ENCODE measurements at places on chromosomes 16 and 17.

GRCh38 chr17:14499976-14500375, 199.1 kb downstream of the HS3ST3B1 start:
- no peak for DNase-seq

GRCh38 chr17:76027159-76027839, at the start of gene EVPL:
Gene EVPL, minus strand, starts transcription at chr17:76027306. Its CDS starts 108 bp downstream, at chr17:76027198.
- DNase-seq: no peak

- no peak for DNase-seq
Measured at GRCh38 chr17:66467766-66468165, 165.4 kb downstream of the PRKCA start.

DNA sequence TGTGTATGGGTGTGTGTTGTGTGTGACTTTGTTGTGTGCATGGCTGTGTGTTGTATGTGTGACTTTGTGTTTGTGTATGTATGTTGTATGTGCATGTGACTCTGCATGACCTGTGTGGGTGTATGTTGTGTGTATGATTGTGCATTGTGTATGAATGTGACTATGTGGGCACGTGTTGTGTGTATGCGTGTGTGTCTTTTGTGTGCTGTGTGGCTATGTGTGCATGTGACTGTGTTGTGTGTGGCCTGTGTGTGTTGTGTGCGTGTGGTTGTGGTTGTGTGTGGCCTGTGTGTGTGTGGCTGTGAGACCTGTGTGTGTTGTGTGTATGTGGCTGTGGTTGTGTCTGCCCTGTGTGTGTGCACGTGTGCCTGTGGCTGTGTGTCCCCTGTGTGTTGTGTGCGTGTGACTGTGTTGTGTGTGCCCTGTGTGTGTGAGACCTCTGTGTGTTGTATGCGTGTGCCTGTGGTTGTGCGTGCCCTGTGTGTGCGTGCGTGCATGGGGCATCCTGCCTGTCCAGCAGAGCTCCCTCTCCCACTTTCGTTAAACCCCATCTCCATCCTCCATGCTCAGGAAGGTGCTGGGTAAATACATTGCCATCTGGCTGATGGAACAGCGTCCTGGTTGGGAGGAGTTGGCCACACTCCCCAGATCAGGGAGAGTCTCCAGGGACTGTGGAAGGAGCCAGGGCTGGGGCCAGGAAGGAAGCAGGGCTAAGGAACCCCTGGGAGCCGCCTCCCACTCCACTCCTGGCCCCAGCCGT, 90.1 kb upstream of the GSE1 start:
- no peak for DNase-seq

GRCh38 chr17:66378296-66378695, 75.9 kb downstream of the PRKCA start:
- DNase-seq: no peak

- no peak for DNase-seq
Measured at GRCh38 chr17:48871551-48872351, 20.8 kb upstream of the ATP5MC1 start.

- DNase-seq: peak; percentile 25
Measured at GRCh38 chr17:74478420-74479100, 12.1 kb downstream of the CD300A start.

- DNase-seq: no peak
Measured at GRCh38 chr17:968812-969730, 10.5 kb downstream of the NXN start.

DNA sequence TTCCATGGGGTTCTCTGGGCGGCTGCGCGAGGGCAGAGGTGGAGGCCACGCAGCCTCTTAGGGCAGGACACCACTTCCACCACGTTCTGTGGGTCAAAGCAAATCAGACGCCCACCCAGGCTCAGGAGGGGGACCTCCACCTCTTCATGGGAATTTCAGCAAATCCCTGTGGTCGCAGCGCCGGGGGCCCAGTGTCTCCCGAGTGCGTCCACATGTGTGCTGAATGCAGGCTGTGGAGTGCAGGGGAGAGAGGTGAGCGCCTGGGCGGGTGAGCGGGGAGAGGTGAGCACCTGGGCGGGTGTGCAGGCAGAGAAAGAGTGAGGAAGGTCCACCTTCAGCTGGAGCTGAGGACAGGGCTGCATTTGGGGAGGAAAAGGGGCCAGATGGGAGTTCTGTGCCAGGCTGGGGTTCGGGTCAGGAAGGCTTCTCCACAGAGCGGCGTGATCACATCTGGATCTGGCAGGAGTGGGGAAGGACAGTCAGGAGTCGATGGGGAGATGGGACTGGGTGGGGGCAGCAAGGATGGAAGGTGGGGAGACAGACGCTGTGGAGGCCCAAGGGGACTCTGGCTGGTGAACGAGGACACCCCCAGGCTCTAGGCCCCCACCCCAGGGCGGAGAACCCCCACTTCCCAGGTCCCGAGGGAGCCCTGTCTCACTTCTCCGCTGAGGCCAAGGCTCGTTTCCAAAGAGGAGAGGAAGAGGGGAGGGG, 36.8 kb upstream of the CBFA2T3 start:
- no peak for DNase-seq

GRCh38 chr16:85859818-85860125, 39.2 kb upstream of the IRF8 start:
- no peak for DNase-seq

DNA sequence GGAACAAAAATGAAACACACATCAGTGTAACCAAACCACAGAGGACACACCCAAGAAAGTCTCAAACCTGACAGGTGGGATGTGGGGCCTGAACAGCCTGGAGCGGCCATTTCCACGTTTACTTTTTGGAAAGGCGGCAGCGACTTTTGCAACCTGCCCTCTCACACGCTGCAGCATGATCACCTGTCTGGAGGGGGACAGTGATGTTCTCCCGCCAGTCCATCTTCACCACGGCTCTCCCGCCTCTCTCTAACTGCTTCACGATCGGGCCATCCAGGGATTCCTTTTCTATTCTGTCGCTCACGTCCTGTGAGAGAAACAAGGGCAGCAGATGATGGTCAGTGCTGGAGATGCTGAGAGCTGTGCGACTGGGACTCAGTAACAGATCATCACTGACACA, 24.7 kb upstream of the ICAM2 start:
- no peak for DNase-seq

- DNase-seq: no peak
Measured at GRCh38 chr16:68249371-68249770, 4.2 kb downstream of the PLA2G15 start.

GRCh38 chr16:67758966-67759365, 39.9 kb upstream of the GFOD2 start:
- no peak for DNase-seq

DNA sequence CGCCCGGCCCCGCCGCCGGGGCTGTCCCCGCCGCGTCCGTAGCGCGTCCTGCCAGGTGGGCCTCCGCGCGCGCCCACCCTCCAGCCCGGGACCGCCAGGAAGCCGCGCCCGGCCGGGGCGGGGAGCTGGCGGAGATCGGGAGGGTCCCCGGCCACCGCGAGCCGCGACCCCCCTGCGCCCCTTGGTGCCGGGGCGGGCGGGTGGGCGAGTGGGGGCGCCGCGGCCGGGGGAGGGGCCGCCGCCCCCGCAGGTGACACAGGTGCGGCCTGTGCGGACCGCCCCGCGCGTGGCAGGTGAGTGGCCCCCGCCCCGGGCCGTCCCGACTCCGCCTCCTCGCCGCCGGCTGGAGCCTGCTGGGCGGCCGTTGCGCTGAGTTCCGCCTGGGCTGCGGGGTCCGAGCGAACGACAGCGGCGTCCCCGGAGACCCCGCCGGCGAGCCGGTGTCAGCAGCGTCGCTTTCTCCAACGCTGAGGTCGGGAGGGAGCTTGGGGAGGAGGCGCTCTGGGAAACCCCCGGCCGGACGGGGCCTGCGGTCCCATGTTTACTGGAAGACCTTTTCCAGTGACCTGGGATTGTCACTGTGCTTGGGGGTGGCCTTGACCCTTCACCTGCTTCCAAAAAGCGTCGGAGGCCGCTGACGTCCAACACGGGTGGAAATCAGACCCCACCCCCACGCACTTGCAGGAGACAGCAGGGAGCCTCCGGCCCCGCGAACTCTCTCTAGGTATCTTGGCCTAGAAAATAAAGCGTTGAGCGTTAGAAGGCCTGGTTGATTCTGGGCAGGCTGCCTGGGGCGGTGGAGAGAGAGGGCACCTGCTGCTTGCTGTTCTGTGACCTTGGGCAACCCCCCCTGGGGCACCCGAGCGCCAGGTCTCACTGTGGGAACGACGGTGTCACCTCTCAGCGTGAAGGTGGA, 542 bp downstream of the KLHL36 start:
- DNase-seq: peak; percentile 27

- DNase-seq: no peak
Measured at GRCh38 chr17:73390221-73390620, 78.4 kb upstream of the CDC42EP4 start.

DNA sequence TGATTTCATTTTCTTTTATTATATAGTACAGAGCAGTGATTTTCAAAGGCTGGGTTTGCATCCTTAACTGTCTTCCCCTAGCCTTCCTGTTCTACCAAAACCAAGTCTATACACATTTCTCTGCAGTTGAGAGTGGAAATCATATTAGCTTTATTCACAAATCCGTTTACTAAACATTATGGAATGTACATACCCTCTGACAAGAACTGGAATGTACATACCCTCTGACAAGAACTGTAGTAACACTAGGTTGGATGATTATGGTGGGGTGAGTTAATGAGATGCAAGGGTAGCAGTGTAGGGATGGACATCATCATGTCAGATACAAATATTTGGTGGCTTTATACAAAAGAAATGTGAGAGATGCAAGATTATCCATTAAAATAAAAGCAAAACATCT, 154.8 kb downstream of the CYB561 start:
- no peak for DNase-seq

GRCh38 chr17:34443619-34444469, 80.8 kb upstream of the CCL1 start:
- DNase-seq: peak; percentile 3

DNA sequence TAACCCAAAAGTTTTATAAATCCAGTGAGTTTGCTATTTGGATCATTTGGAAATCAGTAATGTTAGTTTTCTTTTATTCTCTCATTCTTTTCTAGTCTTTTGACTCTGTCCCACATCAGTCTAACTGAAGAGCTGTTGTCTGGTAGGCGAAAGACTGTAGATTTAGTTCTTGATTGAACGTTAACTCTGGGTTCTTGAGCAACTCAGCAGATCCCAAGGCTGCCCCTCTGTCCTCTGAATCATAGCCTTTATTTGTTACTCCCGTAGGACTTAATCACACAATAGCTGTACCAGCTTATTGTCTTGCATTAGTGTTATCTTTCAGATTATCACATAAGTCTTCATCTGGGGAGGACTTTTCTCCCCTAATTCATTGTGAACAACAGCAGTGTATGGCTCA, 119.3 kb upstream of the TOM1L1 start:
- no peak for DNase-seq

DNA sequence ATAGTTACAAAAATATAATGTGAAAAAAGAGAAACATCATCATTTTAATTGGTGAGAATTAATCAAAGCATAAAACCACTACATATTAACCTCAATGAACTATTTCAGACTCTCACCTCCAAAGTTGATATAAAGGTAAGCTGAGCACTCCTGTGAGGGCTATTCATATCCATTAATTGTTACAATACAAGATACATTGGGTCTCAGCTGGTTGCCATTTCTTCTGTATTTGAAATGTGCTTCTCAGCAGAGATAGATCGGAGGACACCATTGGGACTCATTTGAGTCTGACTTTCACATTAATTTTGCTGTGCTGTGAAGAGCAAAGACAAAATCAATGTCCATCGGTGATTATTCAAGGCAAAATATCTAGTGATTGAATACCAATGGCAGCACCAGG, 459.5 kb upstream of the GOT2 start:
- DNase-seq: no peak

DNA sequence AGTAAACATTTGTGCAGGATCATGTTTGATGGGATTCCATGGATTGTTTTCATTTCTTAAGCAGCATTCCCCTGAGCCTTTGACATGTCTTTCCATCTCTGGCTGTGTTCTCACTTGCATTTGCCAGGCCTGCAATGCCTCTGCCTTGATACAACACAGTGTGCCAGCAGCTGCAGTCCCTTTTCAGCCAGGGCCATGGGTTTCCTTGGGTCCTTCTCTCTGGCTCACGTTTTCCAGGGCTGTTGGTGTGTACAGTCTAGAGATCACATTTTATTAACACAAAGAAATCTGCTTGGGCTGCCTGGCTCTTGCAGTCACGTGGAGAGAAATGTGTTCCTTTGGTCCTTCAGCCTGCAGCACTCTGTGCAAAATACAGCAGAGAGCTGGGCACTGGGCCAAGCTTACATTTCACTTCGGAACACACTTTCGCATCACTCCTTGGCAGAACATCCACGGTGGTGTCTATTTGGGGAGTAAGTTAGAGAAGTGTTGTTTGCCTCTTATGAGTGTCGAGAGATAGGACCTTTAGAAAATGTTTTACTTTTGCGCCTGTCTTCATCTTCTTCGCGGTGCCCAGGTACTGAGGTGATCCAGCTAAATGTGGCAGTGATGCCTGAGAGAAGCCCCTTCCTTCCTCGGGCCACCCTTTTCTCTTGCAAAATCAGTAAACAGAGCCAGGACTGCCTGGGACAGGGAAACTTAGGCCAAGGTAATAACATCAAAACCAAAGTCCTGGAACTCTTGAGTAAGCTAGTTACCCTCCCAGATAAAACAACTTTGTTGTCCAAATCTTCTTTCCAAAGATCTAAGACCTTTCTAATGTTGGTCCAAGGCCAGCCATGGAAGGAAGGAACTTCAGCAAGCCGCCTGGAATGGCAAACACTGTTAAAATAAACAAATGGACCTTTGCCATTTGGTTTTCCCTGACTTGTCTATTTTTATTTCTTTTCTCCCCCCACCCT, 20.9 kb downstream of the HLF start:
- no peak for DNase-seq

- DNase-seq: no peak
Measured at GRCh38 chr17:52138350-52138749, 20.2 kb downstream of the CA10 start.

GRCh38 chr16:27472091-27473020, 70.4 kb downstream of the IL21R start:
- DNase-seq: no peak

DNA sequence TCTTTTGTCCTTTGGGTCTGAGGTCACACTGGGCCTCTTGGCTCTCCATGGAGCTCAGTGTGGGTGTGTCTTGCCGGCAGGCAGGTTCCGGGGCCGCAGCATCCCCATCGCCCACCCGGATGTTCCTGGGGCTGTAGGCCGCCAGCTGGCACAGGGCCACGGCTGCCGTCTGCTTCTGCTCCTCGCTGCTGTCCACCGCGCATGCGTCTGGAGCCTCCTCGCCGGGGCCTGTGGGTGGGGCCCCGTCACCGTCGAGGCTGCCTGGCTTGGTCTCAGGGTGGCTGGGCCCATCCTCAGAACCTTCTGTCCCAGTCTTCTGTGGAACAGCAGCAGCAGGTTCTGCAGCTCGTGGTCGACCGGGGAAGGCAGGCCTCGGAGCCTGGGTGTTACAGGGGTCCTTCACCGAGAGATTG, 9.6 kb downstream of the ZNF750 start:
- DNase-seq: no peak

DNA sequence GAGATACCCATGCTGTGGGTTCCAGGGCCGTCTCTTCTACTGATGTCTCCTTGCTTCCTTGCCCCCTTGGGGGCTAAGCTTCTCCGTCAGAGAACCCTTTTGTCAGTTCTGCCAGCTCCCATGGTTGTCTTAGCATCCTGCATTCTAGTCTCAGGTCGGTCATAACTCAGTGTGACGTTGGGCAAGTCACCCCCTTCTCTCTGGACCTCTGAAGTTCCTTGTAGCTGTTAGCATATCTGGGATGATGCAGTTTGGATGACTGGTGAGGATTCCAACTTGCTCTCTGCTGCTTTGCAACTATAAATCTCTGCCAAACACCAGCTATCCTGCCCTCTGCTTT, 8.9 kb upstream of the MYL4 start:
- no peak for DNase-seq

Data from activated T-cell treated with anti-CD3 and anti-CD28 coated beads for 48 hours (primary cell).